ENCODE measurements at places on chromosomes 3 and 15.

- DNase-seq = no peak
Observed at GRCh38 chr3:134879990-134880389, 84.9 kb downstream of the EPHB1 start.

DNA sequence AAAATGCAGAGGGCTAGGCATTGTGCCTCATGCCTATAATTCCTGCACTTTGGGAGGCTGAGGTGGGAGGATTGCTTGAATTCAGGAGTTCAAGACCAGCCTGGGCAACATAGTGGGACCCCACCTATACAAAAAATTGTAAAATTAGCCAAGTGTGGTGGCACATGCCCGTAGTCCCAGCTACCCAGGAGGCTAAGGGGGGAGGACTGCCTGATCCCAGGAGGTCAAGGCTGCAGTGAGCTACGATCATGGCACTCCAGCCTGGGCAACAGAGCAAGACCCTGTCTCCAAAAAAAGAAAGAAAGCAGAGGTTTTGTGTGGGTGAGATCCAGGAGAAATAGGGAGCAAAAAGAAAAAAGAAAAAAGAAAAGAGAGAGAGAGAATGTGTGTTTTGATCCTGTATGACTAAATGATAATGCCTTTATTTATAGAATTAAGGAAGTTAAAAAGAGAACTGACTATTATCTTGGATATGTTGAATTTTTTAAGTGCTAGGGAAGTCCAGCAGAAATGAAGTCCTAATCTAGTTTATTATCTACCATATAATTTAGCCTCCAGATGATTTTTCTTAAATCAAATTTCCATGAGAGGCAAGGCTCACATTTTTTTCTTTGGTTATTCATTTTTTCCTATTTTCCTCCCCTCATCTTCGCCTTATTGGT, 4.8 kb downstream of the TTBK2 start:
- no peak for DNase-seq

DNA sequence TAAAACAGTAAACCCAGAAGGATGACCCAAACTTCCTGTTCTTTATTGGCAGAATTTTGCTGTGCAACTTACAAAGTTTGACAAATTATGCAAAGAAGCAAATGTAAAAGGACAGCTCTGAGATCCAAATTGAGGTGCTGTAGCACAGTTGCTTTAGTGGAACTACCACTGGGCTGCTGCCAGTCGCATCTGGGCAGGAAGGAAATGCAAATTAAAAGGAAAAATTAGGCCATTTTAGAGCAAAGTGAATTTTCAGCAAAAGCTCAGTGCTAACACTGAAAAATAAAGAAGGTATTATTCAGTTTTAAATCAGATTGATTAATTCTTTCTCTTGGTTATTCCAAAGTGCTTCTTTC, 104.5 kb downstream of the ZMAT3 start:
- DNase-seq = no peak

DNA sequence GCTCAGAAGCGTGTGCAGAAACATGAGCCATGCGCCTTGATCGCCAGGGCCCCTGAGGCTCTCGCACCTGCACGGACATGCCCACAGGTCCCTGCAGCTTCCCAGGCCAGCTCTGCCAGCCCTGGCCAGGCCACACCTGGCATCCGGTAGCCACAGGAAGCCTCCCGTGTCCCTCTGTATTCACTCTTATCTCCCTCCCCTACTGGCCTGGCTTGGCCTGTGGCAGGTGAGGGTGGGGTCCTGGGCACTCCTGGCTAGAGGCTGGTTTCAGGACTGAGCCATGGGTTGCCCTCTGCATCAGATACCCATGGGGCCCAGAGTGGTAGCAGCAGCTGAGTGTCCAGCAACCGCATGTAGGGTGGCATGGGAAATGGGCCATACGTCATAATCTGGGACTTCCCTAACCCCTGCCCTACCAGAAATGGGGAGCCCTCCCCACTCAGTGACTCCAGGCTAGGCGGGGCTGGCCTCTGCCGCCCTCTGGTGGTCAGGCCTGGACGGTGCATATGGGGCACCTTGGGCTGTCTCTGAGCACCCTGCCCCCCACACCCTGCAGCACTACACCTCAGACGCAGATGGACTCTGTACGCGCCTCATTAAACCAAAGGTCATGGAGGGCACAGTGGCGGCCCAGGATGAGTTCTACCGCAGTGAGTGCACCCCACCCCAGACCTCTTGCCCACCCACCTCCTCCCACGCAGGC, 12.6 kb upstream of the LMAN1L start:
- DNase-seq = peak; percentile 79

DNA sequence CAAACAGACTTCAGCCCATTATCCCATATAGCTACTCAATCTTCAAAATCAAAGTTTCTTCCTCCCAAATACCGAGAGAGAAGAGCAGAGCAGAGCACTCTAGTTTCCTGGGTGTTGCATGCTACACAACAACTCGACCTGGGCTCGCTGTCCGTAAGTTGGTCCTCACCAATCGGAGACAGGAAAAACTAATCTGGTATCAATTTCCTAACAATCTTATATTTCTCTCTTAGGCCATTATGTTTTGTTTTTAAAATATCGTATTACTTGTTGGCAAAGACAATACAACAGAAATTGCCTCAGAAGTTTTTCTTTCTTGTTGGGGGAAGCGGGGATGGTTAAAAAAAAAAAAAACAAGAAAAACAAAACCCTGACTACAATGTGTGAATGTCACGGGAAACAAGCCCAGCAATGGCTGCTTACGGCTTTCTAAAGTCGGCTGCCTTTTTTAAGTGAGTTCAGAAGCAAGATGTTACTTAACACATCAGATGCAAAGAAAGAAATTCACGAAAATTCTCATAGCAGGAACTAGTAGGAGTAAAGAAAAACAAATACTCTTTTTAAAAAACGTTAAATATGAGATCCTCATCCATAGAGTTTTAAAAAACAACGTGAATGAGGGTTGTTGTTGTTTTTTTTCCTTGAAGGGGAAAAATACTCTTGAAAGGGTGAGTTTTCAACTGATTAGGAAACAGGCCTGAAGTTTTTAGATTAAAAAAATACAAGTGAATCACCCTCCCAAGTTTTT, 1.9 kb downstream of the VGLL4 start:
- no peak for DNase-seq

DNA sequence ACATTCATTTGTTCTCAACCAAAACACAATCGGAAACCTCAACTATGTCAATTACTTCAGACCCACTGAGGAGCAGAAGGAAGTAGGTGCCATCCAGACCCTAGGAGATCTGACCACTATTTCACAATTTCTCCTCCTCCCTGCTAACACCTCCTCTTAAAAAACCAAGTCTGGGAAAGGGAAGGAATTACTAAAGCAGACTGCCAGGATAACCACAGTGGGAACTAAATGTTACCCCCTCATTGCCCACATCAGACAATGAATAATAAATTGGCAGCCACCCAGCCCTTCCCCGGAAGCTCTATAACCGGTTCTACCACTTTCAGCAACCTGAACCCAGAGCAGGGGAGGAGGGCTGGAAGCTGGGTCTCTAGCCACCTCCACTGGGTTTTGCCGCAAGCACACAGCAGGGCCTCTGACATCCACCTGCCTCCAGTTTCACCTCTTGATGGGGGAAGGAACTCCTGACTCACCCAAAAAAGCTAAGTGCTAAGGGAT, 17.6 kb downstream of the C15orf62 start:
- no peak for DNase-seq

DNA sequence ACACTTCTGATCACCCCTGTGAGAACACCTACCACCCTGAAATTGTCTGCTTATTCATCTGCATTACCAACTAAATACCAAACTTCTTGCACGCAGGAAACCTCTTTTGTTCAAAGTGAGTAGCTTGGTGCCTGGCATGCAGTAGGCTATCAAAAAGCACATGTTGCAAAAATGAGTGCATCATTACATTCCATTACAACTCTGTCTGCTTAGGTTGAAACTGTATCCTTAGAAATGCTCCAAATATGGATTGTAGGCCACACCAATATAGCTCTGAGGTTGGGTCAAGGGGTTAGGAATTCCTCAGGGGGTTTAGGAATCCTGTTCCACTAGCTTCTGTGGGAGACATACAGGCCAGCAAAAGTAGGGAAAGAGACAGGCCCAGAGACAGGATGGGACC, 107.2 kb downstream of the THRB start:
- DNase-seq = no peak

GRCh38 chr3:10517627-10518026, 12.2 kb upstream of the ATP2B2 start:
- no peak for DNase-seq

GRCh38 chr3:187743195-187744141, 1.8 kb downstream of the BCL6 start:
- DNase-seq = peak; percentile 27

GRCh38 chr15:99696096-99696495, 37.1 kb downstream of the LYSMD4 start:
- no peak for DNase-seq

- no peak for DNase-seq
Observed at GRCh38 chr3:4768021-4768420, 211.2 kb upstream of the BHLHE40 start.
